HepG2 (cell line): ENCODE measurements at places on chromosomes 3 and 15. TPM values are rescaled to one million over a fixed set of nuclear protein-coding genes. Genes with fewer than 3 reads are reported as not detected.
A peak's percentile ranks its signal among the peaks of the same experiment; 100 is the strongest.

DNA sequence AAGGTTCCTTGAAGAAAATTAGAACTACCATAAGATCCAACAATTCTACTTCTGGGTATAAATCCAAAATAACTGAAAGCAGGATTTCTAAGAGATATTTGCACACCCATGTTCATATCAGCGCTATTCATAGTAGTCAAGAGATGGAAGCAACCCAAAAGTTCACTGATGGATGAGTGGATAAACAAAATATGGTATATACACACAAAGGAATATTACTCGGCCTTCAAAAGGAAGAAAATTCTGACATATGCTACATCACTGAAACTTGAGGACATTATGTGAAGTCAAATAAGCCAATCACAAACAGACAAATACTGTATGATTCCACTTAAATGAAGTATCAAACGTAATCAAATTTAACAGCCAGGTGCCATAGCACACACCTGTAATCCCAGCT lies 13.1 kb downstream of the DET1 start:
- no peaks in the 10 kb centered on the region for H3K27me3 ChIP-seq
- H3K36me3 ChIP-seq: 0 out of 2 replicates have a peak, but pooled peaks cover 1% of the 10 kb centered on the region
- H3K27ac ChIP-seq: no peak overlapping the region

DNA sequence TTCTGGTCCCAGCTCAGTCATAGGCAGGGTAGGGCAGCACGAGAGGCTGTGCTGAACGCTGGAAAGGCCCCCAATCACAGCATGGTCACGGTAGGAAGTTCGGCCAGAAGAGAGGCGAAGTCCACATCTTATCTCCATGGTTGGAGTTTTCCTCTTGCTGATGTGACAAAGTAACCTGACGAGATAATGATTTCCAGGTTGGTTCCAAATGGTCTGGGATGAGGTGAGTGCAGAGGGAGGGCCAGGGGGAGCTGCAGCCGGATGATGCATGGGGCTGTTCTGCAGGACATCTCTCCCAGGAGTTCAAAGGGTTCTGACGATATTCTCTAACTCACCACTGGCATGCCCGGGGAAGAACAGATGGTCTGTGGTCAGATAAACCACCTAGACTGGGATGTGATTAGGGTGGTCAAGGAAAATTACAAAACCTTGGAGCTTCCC lies 83.2 kb upstream of the WNT5A start:
- no peak for DNase-seq
- H3K27me3 ChIP-seq: no peaks in the 10 kb centered on the region
- no peaks in the 10 kb centered on the region for H3K36me3 ChIP-seq
- H3K4me3 ChIP-seq: no peak overlapping the region
- no peak overlapping the region for H3K27ac ChIP-seq

DNA sequence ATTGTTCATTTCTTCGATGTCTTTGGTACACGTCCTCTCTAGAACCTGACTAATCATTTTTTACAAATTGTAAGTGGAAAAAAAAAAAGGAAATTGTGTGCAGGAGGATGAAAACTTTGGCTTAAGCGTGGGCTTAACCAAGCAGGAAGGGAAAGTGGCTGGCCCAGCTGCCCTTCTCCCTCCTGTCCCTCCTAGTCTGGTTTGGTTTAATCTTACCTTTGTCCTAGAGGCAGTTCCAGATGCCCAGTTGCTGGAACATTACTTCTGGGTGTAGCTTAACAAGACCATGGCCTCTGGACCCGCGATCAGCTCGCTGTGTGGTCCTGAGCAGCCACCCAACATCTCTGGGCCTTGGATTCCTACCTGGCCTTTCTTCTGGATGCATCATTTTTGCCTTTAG lies 15.4 kb downstream of the PAQR5 start:
- no peak overlapping the region for H3K4me3 ChIP-seq
- H3K4me1 ChIP-seq: no peaks in the 10 kb centered on the region

DNA sequence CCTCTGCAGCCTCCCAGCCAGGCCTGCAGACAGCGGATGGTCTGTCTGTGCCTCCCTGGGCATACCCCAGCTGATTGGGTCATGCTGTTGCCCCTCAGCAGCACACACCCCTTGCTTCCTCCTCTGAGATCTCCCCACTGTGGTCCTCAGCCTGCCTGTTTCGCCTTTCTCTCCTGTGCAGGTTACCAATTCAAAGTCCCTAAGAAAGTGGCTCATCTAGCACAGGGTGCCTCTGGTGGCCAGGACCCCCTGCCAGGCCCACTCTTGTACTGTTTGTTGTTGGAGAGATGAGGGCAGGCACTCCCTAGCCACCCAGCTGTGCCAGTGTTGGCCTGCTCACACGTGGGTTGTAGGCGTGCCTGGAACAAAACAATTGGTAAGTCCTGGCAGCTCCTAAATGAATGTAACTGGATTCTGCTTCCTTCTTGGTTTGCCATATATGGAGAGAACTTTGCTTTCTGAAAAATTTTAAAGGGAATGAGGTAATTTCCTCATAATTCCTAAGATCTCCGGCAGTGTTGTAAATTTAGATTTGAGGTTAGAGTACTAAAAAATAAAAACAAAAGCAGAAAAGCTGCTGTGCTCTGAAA lies 213.2 kb upstream of the IL12A start:
- DNase-seq: no peak
- H3K4me3 ChIP-seq: no peak overlapping the region
- no peaks in the 10 kb centered on the region for H3K36me3 ChIP-seq
- no peaks in the 10 kb centered on the region for H3K27me3 ChIP-seq
- H3K4me1 ChIP-seq: no peaks in the 10 kb centered on the region
- no peak overlapping the region for H3K27ac ChIP-seq

The ST8SIA2 gene
- not detected in 2 replicates for total RNA-seq

The ACSBG1 gene
- 0.35 and 0.97 TPM in 2 replicates for total RNA-seq

GRCh38 chr15:62841891-62842559 lies 200.5 kb upstream of the TPM1 start:
- H3K4me3 ChIP-seq: no peak overlapping the region
- no peak for DNase-seq
- no peak overlapping the region for H3K27ac ChIP-seq
- peaks cover 1% of the 10 kb centered on the region for H3K36me3 ChIP-seq

DNA sequence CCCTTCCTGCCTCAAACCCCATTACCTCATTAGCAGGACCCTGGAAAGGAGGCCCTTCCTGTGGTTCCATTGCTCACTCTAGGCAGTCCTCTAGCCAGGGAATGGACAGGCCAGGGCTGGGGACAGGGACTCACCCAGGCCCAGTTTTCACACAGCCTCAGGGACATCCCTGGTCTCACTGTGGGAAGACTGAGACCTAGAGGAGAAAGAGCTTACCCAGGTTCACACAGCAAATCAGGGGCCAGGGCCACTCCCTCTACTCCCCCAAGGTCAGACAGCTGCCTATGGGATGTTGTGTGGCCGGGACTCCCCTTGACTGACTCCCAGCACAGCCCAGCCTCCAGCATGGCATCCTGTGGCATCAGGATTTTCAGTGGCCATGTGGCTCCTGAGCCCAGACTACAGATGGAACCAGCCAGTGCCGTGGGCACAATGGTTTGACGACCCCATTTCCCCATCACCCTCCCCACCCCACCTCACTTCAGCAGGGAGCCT lies 49.3 kb downstream of the ADAMTS7 start:
- H3K27ac ChIP-seq: no peak overlapping the region
- H3K27me3 ChIP-seq: peaks cover 9% of the 10 kb centered on the region; the same call in 1 of the 3 replicates
- H3K36me3 ChIP-seq: no peaks in the 10 kb centered on the region
- no peak overlapping the region for H3K4me3 ChIP-seq

GRCh38 chr3:178618197-178618596 lies 82.0 kb downstream of the KCNMB2 start:
- H3K27me3 ChIP-seq: no peaks in the 10 kb centered on the region; the same call in 1 of the 2 replicates
- H3K36me3 ChIP-seq: no peaks in the 10 kb centered on the region
- H3K27ac ChIP-seq: no peak overlapping the region
- DNase-seq: no peak
- H3K4me1 ChIP-seq: no peaks in the 10 kb centered on the region

GRCh38 chr3:189908646-189909045 lies 212.1 kb downstream of the P3H2 start:
- no peak for DNase-seq
- H3K36me3 ChIP-seq: no peaks in the 10 kb centered on the region
- H3K4me1 ChIP-seq: 0 out of 2 replicates have a peak, but pooled peaks cover 4% of the 10 kb centered on the region
- H3K27ac ChIP-seq: no peak overlapping the region
- no peak overlapping the region for H3K4me3 ChIP-seq
- H3K27me3 ChIP-seq: no peaks in the 10 kb centered on the region

GRCh38 chr3:72887705-72888545 lies at the start of gene GXYLT2:
Gene GXYLT2, plus strand, starts transcription at chr3:72888046. Its CDS starts 188 bp downstream, at chr3:72888234.
- no peaks in the 10 kb centered on the region for H3K27me3 ChIP-seq
- H3K36me3 ChIP-seq: no peaks in the 10 kb centered on the region

- peaks cover 10% of the 10 kb centered on the region for H3K36me3 ChIP-seq
- peak; percentile 59 for DNase-seq
- H3K27me3 ChIP-seq: peaks cover 3% of the 10 kb centered on the region; the same call in 1 of the 3 replicates
- peak overlapping the region; percentile 22 for H3K4me3 ChIP-seq
- H3K27ac ChIP-seq: peak overlapping the region; percentile 81
Observed at GRCh38 chr3:12963922-12964701, 109.1 kb downstream of the IQSEC1 start.

- peaks cover 15% of the 10 kb centered on the region; the same call in 2 of the 3 replicates for H3K36me3 ChIP-seq
- H3K27ac ChIP-seq: no peak overlapping the region
- DNase-seq: no peak
Observed at GRCh38 chr3:33117461-33117860, 3.6 kb downstream of the CRTAP start.

DNA sequence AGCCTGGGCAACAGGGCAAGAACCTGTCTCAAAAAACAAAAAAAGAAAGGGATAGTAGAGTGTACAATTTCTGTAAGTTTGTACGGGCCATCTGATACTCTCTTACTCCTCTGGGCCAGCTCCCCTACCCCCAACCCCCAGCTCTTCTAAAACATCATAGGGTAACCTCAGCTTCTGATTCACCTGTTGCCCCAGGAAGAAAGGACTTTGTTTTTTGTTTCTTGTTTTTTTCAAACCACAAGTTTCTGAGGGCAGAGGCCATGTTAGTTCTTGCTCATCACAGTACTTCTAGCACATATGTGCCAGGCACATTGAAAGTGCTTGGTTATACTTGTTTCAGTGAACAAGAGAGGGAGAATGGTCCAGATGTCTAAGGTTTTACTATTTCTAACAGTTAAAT lies 20.2 kb downstream of the ATOSA start:
- no peak overlapping the region for H3K4me3 ChIP-seq
- no peak overlapping the region for H3K27ac ChIP-seq
- H3K27me3 ChIP-seq: no peaks in the 10 kb centered on the region
- H3K4me1 ChIP-seq: no peaks in the 10 kb centered on the region
- no peak for DNase-seq
- H3K36me3 ChIP-seq: no peaks in the 10 kb centered on the region; the same call in 1 of the 2 replicates

- H3K4me1 ChIP-seq: no peaks in the 10 kb centered on the region
- H3K36me3 ChIP-seq: no peaks in the 10 kb centered on the region
- H3K27ac ChIP-seq: no peak overlapping the region
Observed at GRCh38 chr15:20349774-20350498, 191.7 kb downstream of the GOLGA6L6 start.

DNA sequence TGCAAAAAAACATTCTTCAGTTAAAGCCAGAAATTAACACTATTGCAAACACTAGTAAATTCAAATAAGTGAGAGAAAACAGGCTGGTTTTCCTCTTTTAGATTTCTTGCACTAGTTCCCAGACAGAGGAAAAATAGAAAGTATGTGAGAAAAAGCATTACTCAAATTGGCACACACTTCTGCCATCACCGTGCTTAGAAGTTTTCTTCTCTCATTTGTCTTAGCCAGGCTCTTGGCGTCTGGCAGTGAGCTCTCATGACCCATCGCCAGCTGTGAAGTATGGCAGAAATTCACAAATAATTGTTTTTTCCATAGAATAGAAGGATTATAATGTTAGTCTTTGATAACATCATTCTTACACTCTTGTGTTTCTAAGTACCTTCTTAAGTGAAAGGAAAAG lies 515.9 kb downstream of the GBE1 start:
- no peak for DNase-seq
- no peak overlapping the region for H3K4me3 ChIP-seq
- H3K27ac ChIP-seq: no peak overlapping the region
- H3K4me1 ChIP-seq: peaks cover 20% of the 10 kb centered on the region

The STRA6 gene
- 0.81 and 2.1 TPM in 2 replicates for total RNA-seq

GRCh38 chr3:47711596-47711995 lies 70.1 kb downstream of the SMARCC1 start:
- no peak overlapping the region for H3K4me3 ChIP-seq
- no peaks in the 10 kb centered on the region for H3K27me3 ChIP-seq
- peaks cover 79% of the 10 kb centered on the region for H3K36me3 ChIP-seq
- no peak overlapping the region for H3K27ac ChIP-seq

- H3K36me3 ChIP-seq: no peaks in the 10 kb centered on the region
- peaks cover 25% of the 10 kb centered on the region for H3K4me1 ChIP-seq
- H3K27ac ChIP-seq: no peak overlapping the region
Observed at GRCh38 chr15:56467616-56468015, 2.7 kb upstream of the MNS1 start.

DNA sequence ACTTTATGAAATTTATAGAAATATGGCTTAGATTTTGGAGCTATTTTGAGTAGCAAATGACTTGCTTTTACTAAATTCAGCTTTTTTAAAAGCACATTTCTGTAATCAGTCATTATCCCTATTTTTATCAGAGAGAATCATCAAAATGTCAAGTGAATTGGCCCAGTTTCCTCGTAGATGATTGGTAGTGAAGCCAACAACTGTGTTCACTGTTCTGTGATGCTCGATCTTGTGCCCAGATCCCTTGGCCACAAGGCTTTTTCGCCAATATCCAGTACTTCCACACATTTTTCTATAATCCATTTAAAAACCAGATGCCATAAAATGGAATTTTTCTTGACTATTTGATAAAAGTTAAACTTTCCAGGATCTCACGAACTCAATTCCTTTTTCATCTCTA lies 336.5 kb downstream of the ZNF385D start:
- H3K36me3 ChIP-seq: no peaks in the 10 kb centered on the region
- no peak for DNase-seq
- H3K27ac ChIP-seq: no peak overlapping the region
- no peak overlapping the region for H3K4me3 ChIP-seq

The U2SURP gene
- total RNA-seq: 173 and 250 TPM in 2 replicates

GRCh38 chr3:45730409-45731154 lies 41.4 kb downstream of the SACM1L start:
- no peak overlapping the region for H3K27ac ChIP-seq
- H3K27me3 ChIP-seq: no peaks in the 10 kb centered on the region
- H3K36me3 ChIP-seq: peaks cover 8% of the 10 kb centered on the region
- no peak for DNase-seq
- no peaks in the 10 kb centered on the region for H3K4me1 ChIP-seq
- no peak overlapping the region for H3K4me3 ChIP-seq

DNA sequence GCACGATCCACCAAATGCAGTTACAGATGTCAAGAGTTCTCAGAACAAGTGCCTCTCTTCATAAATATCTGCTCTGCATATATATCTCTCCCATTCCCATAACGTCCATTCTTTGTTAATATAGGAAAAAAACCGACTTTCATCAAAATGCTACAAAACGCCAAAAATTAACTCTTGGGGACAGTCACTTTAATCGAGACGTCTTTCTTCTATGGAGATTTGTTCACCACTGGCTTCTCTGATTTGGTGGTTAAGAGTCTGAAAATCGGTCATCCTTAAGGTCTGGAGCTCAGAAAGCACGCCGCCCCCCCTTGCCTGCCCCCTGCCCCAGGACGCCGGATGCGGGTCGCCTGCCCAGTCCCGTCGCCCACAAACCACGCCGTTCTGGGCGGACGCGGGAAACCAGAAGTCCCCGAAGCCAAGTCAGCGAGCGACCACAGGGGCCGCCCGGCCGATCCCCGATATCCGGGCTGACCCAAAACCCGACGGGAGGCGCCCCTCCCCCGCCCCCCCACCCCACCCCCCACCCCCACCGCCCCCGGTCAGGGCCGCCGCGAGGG lies 252.7 kb downstream of the TJP1 start:
- H3K36me3 ChIP-seq: no peaks in the 10 kb centered on the region
- H3K4me3 ChIP-seq: no peak overlapping the region
- H3K27me3 ChIP-seq: peaks cover 23% of the 10 kb centered on the region
- H3K4me1 ChIP-seq: no peaks in the 10 kb centered on the region
- no peak overlapping the region for H3K27ac ChIP-seq

- no peaks in the 10 kb centered on the region for H3K4me1 ChIP-seq
- H3K27ac ChIP-seq: no peak overlapping the region
- no peak overlapping the region for H3K4me3 ChIP-seq
- DNase-seq: no peak
- no peaks in the 10 kb centered on the region for H3K36me3 ChIP-seq
Observed at GRCh38 chr3:105322570-105323273, 44.0 kb upstream of the ALCAM start.
